Stimulated activated CD4-positive, alpha-beta T cell treated with anti-CD3 and anti-CD28 coated beads, Interleukin-15, amount 100 ng/mL, for 1 hour (primary cell): ENCODE measurements at places on chromosomes 2 and 18.

GRCh38 chr2:22826703-22827102, 558.3 kb upstream of the KLHL29 start:
- DNase-seq = no peak

DNA sequence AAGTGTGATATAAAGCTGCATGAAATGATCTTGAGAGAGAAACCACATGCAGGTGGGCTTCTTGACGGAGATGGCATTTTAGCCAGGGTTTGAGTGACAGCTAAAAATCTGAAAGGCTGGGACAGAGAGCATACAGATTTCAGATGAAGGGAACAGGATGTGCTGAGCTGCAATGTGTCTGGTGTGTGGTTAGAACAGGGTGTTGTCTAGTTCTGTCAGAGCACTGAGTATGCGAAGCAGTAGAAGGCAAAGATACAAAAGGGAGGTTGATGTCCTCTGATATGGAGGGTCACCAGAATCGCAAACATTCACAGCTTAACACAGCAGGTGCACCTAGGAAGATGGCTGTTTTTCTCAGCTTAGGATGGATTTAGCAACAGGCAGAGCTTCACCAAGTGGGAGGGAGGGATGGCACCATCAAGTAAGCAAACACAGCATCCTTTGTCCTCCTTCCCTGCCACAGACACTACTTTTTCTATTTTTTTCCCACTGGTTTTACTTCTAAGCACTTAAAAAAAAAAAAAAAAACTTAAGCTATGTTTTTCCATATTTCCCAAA, 182.5 kb downstream of the TMX3 start:
- no peak for DNase-seq

DNA sequence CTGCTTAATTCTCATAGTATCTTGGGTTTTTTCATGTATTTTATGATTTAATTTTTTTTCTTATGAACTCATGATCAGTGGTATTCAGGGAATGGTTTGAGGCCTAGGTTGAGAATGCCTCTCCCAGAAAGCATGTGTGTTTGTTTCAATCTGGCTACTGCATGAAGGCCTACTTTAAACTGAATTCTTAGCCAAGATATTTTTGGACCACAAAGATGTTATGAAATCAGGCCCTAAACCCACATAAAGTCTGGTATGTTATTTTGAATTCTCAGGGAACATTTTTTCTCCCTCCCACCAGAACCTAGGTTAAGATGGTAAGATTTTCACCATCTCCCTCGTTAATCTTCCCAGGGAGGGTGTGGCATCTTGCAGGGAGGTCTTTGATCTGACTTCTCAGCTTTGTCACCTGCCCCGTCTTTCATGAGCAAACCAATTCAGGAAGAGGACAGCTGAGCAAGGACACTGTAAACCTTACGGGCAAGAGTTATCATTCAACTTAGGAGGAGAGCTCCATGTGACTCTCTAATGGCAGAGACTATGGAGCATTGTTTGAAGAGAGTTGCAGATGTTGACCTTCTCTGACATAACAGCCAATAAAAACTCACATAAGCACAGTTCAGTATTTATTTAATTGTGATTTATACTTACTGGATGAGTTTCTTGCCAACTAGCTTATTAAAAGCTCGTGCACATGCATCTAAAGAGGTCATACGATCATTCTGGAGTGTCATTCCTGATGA, 21.3 kb upstream of the ACKR3 start:
- DNase-seq = no peak

GRCh38 chr2:8003462-8004075, 678.3 kb upstream of the ID2 start:
- DNase-seq = no peak

DNA sequence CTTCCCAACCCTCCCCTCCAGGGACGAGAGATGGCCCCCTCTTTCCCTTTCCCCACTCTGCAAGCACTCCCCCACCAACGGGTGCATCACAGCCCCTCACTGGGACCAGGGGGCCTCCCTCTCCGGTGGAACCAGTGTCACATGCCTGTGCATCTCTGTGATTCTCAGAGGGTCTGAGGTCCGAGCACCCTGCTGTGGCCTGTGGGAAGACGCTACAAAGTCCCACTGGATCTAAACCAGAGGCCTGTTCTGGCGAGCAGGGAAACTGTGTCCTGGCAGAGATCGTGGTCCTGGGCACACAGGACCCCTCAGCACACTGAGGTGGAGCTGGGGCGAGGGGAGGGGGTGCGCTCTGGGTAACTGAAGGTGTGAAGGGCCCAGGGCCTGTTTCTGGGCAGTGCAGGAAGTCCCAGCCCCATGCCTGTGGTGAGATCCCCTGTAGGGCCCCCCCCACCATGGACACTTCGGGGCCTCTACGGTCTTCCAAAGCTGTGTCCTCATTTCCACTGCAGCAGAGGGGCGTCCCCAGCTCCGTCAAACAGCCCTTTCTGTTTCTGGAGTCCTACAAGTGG, 8.0 kb downstream of the SNORC start:
- DNase-seq = no peak
